ENCODE measurements at places on chromosomes 12 and 14. TPM values are rescaled to one million over a fixed set of nuclear protein-coding genes. Genes with fewer than 3 reads are reported as not detected.

Gene SLC25A47
- not detected for total RNA-seq

Gene PLCZ1
- not detected for total RNA-seq

Gene MORN3
- 0.61 TPM for total RNA-seq

Gene CATSPERB
- total RNA-seq: 1.5 TPM

Gene SLC8A3
- total RNA-seq: 0.24 TPM

Gene PLEK2
- 0.57 TPM for total RNA-seq

Gene TAC3
- total RNA-seq: not detected

Gene RAD9B
- 1.4 TPM for total RNA-seq

Gene GNPTAB
- total RNA-seq: 53.2 TPM

Gene RPGRIP1
- not detected for total RNA-seq

Gene KRT72
- not detected for total RNA-seq

Gene ANKLE2
- total RNA-seq: 151 TPM

Gene RIMBP2
- not detected for total RNA-seq

Gene ANAPC5
- 144 TPM for total RNA-seq

Gene GPR68
- 5.4 TPM for total RNA-seq

Gene PLBD1
- total RNA-seq: not detected

Gene GALNT6
- 12.4 TPM for total RNA-seq

Gene PPP1R1A
- not detected for total RNA-seq

Gene CLEC1B
- not detected for total RNA-seq

Gene ARMH4
- not detected for total RNA-seq

Gene ZFHX2
- 2.2 TPM for total RNA-seq

Gene CYP27B1
- 9.9 TPM for total RNA-seq

Gene TPPP2
- not detected for total RNA-seq

Gene SLC6A12
- not detected for total RNA-seq

Gene JAG2
- total RNA-seq: 6.5 TPM

Gene KRT75
- not detected for total RNA-seq

Gene KLHL42
- total RNA-seq: 19.5 TPM

Gene CAPZA3
- total RNA-seq: not detected

Gene TEX52
- 0.17 TPM for total RNA-seq

Gene SAMD15
- total RNA-seq: 0.29 TPM

Gene LMBR1L
- total RNA-seq: 50.4 TPM

Gene SLC6A15
- not detected for total RNA-seq

Gene DICER1
- total RNA-seq: 87.2 TPM

Gene SERPINA5
- not detected for total RNA-seq

Gene ACVRL1
- total RNA-seq: not detected

Gene FGF6
- total RNA-seq: not detected

Gene LRP1-AS
- total RNA-seq: not detected

Gene AQP2
- not detected for total RNA-seq

Gene TTC9
- 6.6 TPM for total RNA-seq

Gene NCAPD2
- total RNA-seq: 93.4 TPM
